Right cardiac atrium (tissue), 5 donors: ENCODE measurements at places on chromosomes 6 and 20.

DNA sequence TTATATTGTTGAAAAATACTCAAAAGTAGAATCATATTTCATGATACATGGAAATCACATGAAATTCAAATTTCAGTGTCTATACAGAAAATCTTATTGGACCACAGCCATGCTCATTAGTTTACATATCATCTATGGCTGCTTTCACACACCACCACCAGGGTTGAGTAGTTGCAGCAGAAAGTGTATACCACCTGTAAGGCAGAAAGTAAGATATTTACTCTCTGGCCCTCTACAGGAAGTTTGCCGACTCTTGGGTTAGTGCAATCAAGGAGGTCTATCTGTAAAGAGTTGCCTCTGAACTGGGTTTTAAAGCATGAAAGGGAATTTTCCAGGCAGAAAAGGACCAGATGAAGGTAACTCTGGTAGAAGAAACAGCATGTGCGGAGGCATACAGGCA lies 432.3 kb downstream of the DHX35 start:
- DNase-seq, result no peak

DNA sequence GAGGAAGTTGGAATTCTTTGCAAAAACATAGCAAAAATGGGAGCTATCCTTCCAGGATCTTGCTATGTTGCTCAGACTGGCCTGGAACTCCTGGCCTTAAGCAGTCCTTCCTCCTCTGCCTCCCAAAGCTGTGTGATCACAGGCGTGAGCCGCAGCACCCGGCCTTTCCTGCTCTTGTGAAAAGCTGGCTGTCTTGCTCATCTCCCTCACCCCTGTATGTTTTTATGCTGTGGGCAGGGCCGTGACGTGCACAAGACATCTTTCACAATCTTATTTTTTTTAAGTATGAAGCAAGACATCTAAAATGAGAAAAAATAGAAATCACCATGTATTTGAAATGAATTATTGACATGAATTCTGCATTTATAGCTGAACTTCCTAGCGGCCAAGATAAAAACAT lies 110.4 kb downstream of the SAMD5 start:
- no peak for DNase-seq

- DNase-seq, result no peak
Measured at GRCh38 chr20:17964073-17964472, 4.5 kb downstream of the SNX5 start.

GRCh38 chr20:44997668-44998067 lies 31.4 kb downstream of the STK4 start:
- no peak for DNase-seq

GRCh38 chr20:57624124-57624523 lies 3.9 kb upstream of the ZBP1 start:
- no peak for DNase-seq

DNA sequence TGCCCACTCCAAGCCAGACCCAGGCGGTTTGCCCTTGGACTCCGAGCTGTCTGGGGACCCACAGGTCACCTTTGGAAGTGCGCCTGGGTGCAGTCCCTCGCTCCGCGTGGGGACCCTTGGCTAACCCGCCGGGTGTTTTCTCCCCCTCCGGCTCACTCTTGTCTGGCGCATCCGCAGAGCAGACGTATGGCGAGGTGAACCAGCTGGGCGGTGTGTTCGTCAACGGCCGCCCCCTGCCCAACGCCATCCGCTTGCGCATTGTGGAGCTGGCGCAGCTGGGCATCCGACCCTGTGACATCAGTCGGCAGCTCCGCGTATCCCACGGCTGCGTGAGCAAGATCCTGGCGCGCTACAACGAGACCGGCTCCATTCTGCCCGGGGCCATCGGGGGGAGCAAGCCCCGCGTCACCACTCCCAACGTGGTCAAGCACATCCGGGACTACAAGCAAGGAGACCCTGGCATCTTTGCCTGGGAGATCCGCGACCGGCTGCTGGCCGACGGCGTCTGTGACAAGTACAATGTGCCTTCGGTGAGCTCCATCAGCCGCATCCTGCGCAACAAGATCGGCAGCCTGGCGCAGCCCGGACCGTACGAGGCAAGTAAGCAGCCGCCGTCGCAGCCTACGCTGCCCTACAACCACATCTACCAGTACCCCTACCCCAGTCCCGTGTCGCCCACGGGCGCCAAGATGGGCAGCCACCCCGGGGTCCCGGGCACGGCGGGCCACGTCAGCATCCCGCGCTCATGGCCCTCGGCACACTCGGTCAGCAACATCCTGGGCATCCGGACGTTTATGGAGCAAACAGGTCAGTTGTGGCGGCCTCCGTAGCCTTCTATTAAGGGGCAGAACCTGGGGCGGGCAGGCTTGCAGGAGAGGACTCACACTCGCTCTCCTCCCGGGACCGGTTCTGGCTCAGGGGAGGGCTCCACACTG lies 1.1 kb downstream of the PAX1 start:
- no peak for DNase-seq

DNA sequence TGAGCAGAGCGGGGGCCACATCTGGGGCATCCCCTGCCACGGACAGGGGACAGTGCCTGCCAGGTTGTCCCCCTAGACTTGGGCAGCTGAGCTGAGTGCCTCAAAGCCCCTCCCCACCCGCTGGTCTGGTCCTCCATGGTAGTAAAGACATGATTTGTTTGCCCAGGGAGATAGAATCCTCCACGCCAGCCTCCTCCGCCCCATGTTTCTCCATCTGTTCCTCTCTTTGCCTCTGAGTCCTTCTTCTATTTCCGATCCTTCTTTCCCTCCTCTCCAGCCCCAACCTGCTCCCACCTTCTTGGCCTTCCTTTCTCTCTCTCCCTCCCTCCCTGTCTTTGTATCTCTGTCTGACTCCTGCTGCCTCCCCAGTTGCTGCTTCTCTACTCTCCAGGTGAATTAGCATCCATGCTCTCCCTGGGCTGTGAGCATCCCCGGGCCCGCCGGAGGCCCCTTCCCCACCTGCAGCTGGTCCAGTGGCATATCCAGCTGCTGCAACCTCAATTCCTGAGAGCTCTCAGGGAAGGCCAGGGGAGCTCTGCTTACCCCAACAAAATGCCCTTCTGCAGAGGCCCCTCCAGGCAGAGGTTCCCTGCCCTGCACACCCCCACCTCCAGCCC lies 45.8 kb downstream of the CPNE5 start:
- no peak for DNase-seq

- DNase-seq, result no peak
Measured at GRCh38 chr6:85490516-85491248, 40.8 kb downstream of the NT5E start.

GRCh38 chr20:64079273-64080012 lies at the start of gene RGS19:
Gene RGS19 (minus strand): TSS chr20:64079518. CDS start chr20:64076886, 2,632 bp downstream.
- DNase-seq, result peak; percentile 93

GRCh38 chr6:25922301-25922700 lies 8.2 kb downstream of the SLC17A2 start:
- peak; percentile 18 for DNase-seq
